ENCODE measurements at places on chromosomes 6 and 20.

- DNase-seq: no peak
- H3K27me3 ChIP-seq: no peaks in the 10 kb centered on the region
- no peaks in the 10 kb centered on the region for H3K4me1 ChIP-seq
- no peak overlapping the region for H3K27ac ChIP-seq
- no peak overlapping the region for H3K4me3 ChIP-seq
Observed at GRCh38 chr6:167295495-167296292, 4.6 kb downstream of the UNC93A start.

DNA sequence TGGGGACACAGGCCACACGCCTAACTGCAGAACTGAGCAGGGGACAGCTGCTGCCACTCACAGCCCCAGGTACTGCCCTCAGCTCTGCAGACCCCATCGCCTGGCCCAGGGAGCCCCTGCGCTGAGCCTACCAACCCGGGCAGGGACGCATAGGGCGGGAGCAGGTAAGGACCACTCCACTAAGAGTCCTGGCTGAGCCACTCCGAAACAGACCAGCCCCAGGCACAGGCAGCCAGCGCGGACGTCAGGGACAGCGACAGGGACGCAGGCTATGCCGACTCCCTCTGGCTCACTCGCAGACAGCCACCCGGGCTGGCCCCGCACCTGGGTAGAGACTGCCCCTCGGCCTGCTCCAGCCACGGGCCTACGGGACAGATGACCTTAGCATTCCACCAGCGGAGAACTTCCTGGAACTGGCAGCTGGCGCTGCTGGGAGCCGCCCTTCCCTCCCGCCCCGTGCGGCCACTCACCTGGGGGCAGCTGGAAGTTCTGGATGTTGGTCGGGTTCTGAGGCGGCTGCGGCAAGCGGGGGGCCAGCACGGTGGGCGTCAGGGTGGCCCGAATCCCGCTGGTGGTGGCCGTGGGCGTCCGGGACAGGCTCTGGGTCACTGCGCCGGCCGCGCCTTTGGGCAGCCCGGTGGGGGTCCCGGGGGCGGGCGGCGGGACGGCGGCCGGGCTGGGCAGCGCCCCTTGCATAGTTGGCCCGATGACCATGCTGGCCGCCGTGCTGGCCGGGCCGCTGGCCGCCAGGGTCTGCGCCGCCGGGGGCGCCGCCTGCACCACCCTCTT lies 1.5 kb downstream of the TAF4 start:
- peaks cover 15% of the 10 kb centered on the region for H3K4me1 ChIP-seq
- H3K27ac ChIP-seq: no peak overlapping the region
- DNase-seq: no peak
- H3K4me3 ChIP-seq: peak overlapping the region; percentile 38
- H3K27me3 ChIP-seq: no peaks in the 10 kb centered on the region
- no peaks in the 10 kb centered on the region for H3K36me3 ChIP-seq

DNA sequence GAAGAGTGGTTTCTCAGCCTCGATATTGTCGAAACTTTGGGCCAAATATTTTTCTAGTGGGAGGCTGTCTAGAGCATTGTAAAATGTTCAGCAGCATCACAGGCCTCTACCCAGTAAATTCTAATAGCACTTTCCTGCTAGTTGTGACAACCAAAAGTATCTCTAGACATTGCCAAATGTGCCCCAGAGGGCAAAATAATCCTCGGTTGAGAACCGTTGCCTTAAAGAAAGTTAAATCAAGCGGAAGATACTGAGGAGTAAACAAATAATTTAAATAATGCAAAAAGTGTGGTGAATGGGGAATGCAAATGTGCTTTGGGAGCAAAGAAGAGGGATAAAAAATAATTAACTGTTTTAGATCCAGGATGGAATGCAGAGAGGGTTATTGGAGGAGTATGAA lies 106.4 kb upstream of the ASCC3 start:
- H3K27ac ChIP-seq: no peak overlapping the region
- H3K4me1 ChIP-seq: no peaks in the 10 kb centered on the region

GRCh38 chr20:16946097-16946496 lies 197.9 kb downstream of the OTOR start:
- no peaks in the 10 kb centered on the region for H3K36me3 ChIP-seq
- no peak overlapping the region for H3K4me3 ChIP-seq
- no peak overlapping the region for H3K27ac ChIP-seq
- no peaks in the 10 kb centered on the region for H3K4me1 ChIP-seq
- no peaks in the 10 kb centered on the region for H3K27me3 ChIP-seq

GRCh38 chr20:33474963-33475362 lies 14.9 kb upstream of the CBFA2T2 start:
- H3K4me1 ChIP-seq: no peaks in the 10 kb centered on the region
- H3K27ac ChIP-seq: no peak overlapping the region
- no peaks in the 10 kb centered on the region for H3K36me3 ChIP-seq
- H3K27me3 ChIP-seq: peaks cover 10% of the 10 kb centered on the region
- no peak for DNase-seq
- H3K4me3 ChIP-seq: no peak overlapping the region

DNA sequence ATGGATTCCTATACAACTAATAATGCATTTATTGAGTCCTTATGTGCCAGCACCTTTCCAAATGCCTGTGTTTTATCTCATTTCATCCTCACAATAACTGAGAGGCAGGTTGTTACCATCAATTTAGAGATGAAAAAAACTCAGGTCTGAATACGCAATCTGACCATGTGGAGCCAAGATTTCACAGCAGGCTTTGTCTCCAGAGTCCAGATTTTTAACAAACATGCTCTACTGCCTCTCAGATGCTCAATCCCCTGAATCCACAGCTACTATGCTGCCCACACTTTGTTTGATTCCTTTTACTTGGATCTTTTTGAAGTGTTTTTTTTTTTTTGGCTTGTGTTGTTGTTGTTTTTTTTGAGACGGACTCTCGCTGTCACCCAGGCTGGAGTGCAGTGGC lies 46.8 kb downstream of the B4GALT5 start:
- no peaks in the 10 kb centered on the region for H3K27me3 ChIP-seq
- H3K27ac ChIP-seq: no peak overlapping the region
- no peaks in the 10 kb centered on the region for H3K4me1 ChIP-seq
- no peak for DNase-seq
- no peak overlapping the region for H3K4me3 ChIP-seq

DNA sequence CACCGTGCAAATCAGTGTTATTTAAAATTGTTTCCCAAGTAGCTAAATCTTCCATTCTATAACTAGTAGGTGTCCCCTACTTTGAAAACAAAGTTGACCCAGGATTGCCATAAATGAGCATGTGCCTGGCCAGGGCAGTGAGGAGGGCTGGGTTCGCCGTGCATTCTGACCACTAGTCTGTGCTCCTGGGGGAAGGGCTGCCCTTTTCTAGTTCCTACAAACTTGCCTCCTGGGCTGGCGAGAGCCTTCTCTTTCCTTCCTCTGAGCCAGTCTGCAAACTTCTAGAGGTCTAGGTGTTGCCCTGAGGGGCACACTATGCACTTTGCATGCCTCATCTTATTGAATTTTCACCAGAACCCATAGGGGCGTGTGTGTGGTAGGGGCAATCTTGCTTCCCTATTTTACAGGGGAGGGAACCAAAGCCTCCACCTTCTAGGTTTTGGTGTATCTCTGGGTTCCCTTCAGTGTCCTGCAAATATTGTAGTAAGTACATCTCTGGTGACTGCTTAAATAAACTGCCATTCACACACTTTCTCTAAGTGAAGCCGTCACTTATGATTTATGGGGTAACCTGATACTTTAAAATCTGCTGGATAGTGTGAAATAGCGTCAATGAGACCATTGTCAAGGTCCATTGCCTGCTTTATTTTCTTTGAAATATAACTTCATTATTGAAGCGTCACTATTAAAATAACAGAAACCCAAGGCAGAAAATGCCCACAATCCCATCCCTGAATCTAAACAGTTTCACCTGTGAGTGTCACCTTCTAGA lies 42.2 kb downstream of the CDH26 start:
- no peaks in the 10 kb centered on the region for H3K4me1 ChIP-seq
- DNase-seq: no peak
- no peaks in the 10 kb centered on the region for H3K27me3 ChIP-seq
- no peak overlapping the region for H3K27ac ChIP-seq
- no peak overlapping the region for H3K4me3 ChIP-seq
- H3K36me3 ChIP-seq: no peaks in the 10 kb centered on the region

Measured in fibroblast of lung (primary cell).